Hematopoietic multipotent progenitor cell treated with erythropoietin and hydrocortisone succinate and interleukin-3 and kit ligand, for 4 days (in vitro differentiated cells): ENCODE measurements at places on chromosomes 11 and 22.

GRCh38 chr11:118016104-118016503 is 29.9 kb downstream of the IL10RA start:
- DNase-seq: peak; percentile 66

GRCh38 chr11:86251345-86251744 is 6.8 kb downstream of the EED start:
- DNase-seq: no peak

DNA sequence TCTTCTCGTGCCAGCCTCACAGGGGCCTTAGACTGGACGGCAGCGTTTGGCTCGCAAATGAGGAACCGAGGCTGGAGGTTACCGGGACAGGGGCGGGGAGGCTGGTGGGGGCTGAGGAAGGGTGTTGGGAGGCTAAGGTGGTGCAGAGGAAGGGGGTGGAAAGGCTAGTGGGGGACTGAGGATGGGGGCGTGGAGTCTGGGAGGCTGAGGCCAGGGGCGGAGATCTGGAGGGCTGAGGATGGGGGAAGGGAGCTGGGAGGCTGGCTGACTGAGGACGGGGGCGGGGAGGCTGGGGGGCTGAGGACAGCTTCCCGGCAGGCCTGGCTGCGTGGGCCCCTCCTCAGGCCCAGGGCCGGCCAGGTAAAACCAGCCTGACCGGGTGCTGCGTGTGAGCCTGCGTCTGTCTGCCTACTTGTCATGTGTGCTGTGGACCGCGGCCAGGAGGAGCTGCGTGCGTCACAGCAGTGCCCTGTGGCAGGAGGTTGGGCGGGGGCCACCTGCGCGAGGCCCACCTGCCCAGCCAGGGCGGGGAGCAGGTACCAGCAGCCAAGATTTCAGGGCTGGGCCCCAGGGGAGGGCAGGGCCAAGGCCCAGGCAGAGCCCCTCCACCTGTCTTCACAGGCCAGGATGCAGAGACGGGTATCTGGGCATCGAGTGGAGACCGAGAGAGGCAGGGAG is 9.4 kb upstream of the PIM3 start:
- DNase-seq: no peak

- DNase-seq: no peak
These were observed 68.4 kb downstream of the GGTLC2 start for GRCh38 chr22:22712666-22713365.

DNA sequence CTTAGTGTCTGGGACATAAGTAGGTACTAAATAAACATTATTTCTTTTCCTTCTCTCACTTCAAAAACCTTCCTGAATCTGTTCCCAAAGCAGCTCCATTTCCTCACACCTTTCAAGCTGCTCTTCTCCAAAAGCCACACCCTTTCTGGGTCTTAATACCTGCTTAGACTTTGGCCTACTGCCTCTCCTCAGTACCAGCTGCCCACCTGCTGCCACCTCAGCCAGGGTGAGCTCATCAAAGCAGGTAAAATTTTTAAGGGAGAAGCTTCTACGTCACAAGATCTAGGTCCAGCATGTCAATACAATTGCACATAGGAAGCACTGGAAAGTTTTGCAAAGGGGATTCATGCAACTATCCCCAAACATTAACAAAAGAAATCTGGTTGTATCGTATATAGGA is 108.4 kb downstream of the RPL27A start:
- DNase-seq: no peak

DNA sequence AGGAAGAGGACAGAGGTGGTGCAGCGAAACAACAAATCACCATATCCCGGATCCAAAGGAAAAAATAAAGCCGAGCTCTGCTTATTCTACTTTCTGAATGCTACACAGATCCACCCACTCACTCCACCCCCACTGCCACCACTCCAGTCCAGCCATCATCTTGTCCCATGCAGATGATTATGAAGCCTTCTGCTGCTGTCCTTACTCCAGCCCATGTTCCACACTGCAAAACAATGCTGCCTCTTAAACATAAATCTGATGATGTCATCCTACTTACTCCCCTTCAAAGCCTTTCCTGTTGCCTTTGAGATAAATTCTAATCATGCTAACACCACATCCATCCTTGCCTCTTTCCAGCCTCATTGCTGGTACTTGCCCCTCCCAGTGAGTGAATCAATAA is 6.5 kb upstream of the DRD2 start:
- DNase-seq: no peak

- no peak for DNase-seq
These were observed 6.3 kb downstream of the C22orf31 start for GRCh38 chr22:29055192-29055830.

GRCh38 chr11:101862391-101863233 is 52.2 kb upstream of the CEP126 start:
- DNase-seq: peak; percentile 32

GRCh38 chr11:10302744-10303557 is 1.9 kb upstream of the ADM start:
- peak; percentile 67 for DNase-seq

- DNase-seq: no peak
These were observed 121.3 kb upstream of the SERPIND1 start for GRCh38 chr22:20652582-20652981.

DNA sequence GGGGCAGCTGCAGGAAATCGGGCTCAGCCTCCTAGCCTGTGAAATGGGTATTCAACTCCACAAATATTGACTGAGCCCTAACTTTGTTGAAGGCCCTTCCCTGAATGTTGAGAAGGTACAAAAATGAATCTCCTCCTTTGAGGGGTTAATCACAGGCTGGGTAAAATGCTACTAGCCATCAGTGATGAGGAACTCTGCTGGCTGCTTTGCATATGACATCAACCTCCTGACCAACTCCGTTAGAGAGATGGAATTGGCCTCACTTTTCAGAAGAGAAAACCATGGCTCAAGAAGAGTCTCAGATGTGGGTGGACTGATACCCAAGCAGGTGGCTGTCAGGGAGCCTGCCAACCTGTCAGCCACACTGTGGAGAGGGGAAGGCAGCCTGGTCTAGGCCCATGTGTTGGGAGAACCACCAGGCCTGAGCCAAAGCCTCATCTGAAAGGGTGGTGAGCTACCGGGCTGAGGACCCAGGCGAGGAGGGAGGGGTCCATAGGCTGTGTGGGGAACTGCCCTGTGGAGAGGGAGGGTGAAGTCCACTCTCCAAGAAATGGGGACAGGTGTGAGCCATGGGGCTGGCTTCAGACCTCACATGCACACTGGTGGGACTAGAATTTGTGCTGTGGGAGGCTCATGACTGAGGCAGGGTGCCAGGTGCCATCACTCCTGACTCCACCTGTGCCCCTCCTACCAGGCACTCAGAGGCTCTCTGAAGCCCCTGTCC is 11.8 kb downstream of the CDCA5 start:
- DNase-seq: peak; percentile 18

- DNase-seq: peak; percentile 92
These were observed at the start of the genes LBHD1 and UQCC3 for GRCh38 chr11:62671608-62672389. Gene LBHD1, minus strand, starts transcription at chr11:62672267. Its CDS starts 2,236 bp downstream, at chr11:62670031. Gene UQCC3, plus strand, starts transcription at chr11:62671673. Its CDS starts 73 bp downstream, at chr11:62671746.

DNA sequence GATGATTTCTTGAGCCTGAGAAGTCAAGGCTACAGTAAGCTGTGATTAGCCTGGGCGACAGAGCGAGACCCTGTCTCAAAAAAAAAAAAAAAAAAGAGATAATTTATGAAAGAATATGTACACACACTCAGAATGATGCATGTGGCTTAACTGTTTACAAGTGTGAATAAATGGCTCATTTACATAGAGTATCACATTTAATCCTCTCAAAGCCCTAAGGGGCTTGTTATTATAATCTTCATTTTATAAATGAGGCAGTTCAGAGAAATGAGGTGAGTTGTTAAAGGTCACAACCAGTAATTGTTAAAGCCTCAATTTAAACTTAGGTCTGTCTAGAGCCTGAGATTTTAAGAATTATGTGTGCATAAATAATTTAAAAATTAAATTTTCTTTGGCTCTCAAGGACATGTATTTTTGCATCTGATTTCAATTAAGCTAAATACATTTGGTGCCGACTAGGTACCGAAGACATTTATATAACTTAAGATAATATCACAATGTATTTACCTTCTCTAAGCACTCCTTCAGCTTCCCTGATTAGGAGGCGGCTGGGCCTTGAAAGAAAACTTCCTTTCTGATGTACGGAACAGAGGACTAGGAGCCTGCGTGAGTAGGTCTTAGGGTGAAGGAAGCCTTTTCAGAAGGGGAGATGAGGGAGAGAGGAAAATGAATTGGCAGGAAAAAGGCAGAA is 28.5 kb upstream of the DDX6 start:
- DNase-seq: no peak
